Stimulated activated CD4-positive, alpha-beta T cell treated with anti-CD3 and anti-CD28 coated beads, Interleukin-12 subunit alpha, Interleukin-12 subunit beta, amount 100 ng/mL, for 24 hours (primary cell): ENCODE measurements at places on chromosomes 3 and 15.

- DNase-seq, result no peak
These were observed 108.3 kb downstream of the SLC49A4 start for GRCh38 chr3:122903171-122903570.

GRCh38 chr15:80953953-80954778 is 35.5 kb downstream of the MESD start:
- DNase-seq, result no peak

GRCh38 chr15:85920956-85921355 is 126.2 kb upstream of the KLHL25 start:
- DNase-seq, result no peak

DNA sequence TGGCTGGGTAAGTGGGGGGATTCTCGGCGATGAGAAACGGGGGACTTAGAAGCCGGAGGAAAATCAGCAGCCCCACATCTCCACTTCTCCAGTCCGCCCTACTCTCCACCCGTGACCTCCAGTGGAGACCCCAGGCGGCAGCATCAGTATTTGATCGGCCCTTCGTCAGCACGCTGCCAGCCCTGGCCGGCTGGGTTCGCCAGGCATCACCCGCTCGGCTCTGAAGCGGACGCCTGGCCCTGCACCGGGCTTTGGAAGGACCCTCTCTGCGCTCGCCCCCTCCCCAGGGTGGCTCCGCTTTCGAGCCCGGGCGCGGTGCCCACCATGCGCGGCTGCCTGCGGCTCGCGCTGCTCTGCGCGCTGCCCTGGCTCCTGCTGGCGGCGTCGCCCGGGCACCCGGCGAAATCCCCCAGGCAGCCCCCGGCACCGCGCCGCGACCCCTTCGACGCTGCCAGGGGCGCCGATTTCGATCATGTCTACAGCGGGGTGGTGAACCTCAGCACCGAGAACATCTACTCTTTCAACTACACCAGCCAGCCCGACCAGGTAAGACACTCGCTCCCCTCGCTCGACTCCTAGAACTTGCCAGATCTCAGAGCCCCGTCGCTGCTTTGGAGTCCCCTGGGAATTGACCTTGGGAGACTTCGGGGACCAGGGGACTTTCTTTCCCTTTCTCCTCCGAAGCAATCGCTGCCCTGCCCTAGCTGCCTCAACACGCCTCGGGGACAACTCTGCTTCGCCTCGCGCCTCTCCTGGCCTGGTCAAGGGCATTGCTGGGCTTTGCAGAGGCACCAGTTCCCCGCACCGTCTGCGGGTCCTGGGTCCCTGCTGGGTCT is 561 bp downstream of the SIDT1 start:
- peak; percentile 22 for DNase-seq

DNA sequence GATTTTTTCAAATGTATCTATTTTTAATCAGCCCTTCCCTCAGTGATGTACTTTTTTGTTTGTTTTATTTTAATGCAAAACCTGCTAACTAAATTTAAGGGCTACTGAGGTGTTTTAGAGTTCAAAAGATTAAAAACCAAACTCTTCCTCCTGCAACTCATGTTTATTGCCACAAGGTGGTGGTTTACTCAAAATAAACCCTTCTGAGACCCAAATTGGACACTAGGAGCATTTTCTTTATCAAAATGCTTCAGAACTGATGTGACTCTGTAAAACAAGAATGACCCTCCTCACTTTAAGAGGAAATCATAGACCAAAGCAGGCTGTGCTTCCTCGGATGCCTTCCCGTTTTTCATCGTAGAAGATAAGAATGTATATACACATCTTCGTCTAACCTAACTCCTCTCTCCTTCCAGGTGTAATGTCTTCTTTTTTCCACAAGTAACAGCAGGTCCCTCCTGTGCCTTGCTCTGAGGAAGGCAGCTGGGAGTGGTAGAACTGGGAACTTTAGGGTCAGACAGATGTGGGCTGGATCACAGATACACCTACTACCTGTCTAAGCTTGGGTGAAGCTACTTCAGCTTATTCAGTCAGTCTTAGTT is 2.9 kb upstream of the NME9 start:
- no peak for DNase-seq

GRCh38 chr3:9809239-9809614 is 835 bp upstream of the TTLL3 start:
- DNase-seq, result no peak

GRCh38 chr15:39426552-39427532 is 154.0 kb upstream of the THBS1 start:
- DNase-seq, result peak; percentile 71

DNA sequence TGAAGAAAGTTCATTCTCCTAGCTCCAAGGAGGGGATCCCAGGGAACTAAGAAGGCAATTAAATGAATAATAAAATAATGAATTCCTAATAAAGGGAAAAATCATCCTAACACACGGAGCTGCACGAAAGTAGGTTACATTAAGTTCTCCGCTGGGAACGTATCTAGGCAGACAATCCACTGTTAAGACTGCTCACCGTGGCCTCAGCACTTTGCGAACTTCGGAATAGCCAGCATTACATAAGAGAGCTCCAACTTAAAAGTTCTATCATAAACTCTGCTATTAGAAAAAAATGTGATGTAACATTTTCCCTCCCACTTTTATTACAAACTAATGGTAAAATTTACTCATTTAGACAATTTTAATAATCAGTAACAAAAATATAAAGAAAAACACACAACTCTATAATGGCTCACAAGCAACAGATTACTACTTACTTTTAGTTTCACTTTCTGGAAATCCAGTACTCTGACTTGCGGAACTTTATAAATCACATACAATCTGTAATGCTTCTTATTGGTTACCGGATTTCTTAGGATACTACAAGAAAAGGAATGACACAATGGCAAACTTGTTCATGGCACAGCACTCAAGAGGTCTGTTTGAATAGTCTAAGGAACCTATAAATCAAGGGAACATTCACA is 8.5 kb downstream of the SNRPA1 start:
- no peak for DNase-seq

GRCh38 chr3:37320276-37320675 is 145.9 kb upstream of the LRRFIP2 start:
- DNase-seq, result no peak

GRCh38 chr3:184580376-184580775 is 18.8 kb downstream of the EPHB3 start:
- no peak for DNase-seq

DNA sequence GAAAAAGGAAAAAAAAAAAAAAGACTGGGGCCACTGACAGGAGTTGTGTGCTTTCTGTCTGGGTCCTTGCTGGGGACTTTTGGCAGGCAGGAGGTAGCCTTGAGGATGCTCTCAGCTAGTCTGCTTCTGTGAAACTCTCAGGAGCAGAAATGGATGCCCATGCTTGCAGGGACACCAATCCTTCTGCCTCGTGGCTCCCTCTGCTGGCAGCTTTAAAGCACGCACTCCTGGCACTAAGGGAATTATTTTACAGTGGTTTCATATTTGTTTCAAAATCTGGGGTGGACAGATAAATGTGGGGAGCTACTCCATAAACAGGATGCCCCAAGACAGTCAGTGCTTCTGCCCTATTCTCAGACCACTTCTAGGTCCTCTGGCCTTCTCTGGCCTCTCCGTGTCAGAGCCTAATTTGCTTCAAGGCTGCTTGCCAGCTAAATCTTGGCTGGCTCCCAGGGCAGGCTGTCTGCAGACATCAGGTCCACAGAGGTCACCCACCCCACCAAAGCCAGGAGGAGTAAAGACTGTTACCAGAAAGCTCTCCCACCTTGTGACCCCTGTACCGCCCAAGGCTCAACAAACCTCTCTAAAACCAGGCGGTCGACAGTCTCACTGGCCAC is 17.1 kb downstream of the TRAIP start:
- peak; percentile 71 for DNase-seq
